ENCODE measurements at places on chromosomes 1 and 21.
A peak's percentile ranks its signal among the peaks of the same experiment; 100 is the strongest.

DNA sequence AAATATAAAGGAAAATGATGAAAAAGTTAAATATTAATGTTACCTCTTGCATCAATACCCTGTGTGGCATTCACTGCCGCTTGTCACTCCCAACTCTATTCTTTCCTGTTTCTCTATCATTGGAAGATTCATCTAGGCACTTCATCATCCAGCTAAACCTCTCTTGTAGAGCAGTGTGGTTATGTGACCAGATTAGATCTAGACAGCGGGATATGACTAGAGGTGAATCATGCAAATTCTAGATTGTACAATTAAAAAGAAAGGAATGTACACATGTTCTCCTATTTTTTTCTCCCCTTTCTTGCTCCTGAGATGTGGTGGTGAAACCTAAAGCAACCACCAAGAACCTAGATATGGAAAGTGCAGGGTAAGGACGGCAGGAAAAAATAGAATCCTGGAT is 174.1 kb downstream of the LBR start:
- DNase-seq: no peak

GRCh38 chr1:225484657-225485214 is 56.9 kb upstream of the LBR start:
- DNase-seq: no peak

DNA sequence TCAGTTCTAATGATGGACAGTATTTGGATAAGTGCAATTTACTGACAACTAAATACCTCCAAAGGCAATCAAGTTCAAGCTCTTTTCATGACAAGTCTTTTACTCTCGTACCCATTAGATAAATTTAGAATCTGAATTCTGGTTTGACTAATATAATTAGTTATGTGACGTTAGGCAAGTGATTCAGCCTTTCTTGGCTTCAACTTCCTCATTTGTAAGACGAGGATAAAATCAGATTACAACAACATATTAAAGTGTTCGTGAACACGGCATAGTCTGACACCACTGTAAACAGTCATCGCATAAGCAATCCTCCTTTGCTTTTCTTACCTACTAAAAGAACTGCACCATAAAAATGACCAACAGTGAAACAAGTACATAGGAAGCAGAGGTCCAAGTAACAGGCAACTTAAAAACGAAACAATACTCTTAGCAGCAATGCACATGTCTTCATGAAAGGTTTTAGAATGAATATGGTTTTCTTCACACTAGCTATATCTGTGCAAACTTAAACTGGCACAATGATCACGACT is 25.7 kb downstream of the COA6 start:
- peak; percentile 21 for DNase-seq

DNA sequence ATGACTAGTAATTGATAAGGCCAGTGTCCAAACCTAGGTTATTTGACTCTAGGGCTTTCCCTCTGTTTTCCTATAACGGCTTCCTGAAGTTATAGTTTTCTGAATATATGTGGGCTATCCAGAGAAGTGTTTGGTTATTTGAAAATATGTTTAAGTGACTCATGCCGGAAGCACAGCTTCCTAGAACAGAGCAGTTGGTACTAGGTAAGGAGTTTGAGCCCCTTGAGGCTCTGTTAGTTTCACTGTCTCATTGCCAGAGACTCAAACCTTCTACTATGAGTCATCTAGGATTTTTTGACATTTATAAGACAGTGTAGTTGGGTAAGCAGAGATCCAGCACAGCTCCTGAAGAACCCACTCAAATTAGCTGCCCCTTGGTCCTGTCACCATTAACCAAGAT is 27.1 kb upstream of the LEPR start:
- no peak for DNase-seq

DNA sequence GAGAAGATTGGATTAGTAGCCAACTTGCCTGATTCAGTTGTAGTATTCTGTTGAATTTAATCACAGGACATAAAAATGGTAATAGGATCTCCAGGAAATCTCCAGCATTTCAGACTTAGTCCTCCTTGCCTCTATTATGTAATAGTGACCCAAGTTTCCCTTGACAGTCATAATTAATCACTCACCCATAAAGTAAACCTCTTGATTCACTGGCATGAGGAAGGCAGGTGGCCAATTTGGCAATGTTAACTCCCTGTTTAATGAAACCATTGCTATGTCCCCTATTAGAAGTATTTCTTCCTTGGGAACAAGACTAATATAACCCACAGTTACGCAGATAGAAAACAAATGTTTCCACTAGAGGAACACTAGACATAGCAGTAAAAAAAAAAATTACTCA is 604.8 kb upstream of the CXADR start:
- DNase-seq: peak; percentile 18

DNA sequence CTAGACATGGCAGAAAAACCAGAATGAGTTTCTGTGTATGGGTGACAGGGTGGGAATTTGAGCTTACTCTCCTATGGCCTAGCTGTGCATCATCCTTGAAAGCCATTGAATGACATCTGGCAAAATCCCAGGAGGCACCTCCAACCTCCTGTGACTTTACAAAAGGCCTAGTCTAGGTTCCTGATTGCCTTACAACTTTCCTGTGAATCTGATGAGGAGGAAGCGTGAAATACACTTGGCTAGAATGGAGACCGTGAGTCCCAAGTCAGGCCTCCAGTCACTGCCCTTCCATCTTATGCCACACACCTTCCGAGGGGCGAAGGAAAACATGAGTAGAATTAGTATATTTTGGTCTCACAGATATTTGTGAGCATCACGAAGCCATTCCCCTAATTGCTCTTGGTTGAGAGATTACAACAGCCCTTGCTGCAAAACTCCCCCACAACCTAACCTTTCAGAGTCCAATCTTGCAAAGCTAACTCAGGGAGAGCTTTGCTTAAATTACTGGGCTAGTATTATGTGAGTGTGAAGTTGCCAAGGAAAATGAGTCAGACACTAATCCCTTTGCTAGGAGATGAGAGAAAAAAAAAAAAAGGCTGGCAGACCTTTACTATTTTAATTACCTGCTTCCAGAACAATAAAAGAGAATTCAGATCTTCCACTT is 36.3 kb upstream of the PAXBP1 start:
- no peak for DNase-seq

- DNase-seq: no peak
Measured at GRCh38 chr1:222054416-222054815, 312.5 kb upstream of the DUSP10 start.

DNA sequence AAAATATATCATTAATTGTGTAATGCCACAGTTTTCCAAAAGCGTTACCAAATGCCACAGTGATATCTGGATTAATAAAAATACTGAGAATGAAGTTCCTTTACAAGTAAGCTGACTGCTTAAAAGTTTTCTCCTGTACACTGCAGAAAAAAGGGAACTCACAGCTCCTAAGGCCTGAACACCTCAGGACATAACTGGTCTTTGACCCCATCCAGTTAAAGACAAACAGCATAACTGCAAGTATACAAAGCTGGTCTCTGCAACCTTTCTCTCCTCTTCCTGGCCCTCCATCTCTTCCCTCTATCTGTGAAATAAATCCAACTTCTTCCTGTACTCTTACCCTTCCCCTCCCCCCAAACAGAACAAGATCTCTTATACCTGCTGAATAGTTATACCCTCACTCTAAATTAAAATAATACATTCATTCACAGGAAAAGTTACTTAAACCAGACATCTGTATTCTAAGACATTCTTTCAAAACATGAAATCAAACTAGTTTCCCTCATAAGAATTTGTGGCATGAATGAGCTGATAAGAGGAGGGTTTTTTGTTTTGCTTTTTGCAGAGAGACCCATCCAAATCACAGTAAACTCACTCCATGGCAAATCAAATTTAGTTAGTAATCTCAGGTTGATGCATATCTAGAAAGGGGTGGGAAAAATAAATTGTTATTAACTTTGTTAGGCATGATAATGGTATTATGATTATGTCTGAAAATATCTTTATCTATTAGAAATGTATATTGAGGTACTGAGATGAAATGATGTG is 2.9 kb downstream of the DIPK1A start:
- DNase-seq: no peak

- DNase-seq: no peak
Measured at GRCh38 chr1:32877211-32878110, 6.7 kb upstream of the FNDC5 start.

DNA sequence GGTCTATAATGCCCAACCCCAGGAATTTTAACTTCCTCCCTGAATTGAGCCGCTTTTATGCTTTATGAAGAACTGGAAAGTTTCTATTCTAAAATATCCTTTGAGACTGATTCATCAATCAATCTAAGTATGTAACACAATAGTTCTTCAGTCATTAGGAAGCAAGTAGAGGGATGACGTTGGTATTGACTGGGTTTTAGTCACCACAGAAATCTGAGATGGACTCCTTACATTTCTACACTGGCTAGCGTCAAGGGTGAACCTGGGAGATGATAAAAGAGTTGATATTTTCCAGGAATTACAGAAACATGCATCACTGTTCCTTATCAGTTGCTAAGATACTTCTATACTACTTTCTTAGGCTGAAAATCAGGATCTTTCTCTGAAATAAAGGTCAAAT is 308.0 kb downstream of the HMCN1 start:
- no peak for DNase-seq

DNA sequence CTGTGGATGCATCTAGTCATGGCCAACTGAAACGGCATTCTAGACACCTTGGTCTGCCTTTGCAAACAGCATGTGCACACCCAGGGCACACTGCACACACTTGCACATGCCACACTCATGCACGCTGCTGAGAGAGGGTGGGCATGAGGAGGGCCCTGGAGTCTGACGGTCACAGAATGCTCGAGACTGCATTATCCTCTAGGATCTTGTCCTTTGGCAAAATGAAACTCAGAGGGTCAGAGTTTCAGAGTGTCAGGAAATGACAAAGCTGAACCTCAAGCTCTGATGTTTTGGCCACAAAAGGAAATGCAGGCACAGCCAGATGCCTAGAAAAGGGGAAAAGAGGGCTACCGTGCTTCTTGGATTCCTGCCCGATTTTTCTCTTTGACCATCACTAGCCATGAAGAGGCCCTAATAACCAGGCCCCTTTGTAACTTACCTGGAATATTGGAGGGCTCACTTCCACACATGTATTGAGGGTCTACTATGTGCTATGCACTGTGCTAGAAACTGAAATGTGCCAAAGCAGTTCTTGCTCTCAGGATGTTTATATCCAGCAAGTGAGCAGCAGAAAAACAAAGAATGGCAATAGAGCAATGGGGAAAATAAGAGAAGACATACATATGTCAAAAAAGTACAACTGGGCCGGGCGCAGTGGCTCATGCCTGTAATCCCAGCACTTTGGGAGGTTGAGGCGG is 65.4 kb downstream of the TOMM20 start:
- no peak for DNase-seq

- no peak for DNase-seq
Measured at GRCh38 chr1:18516473-18516872, 35.7 kb downstream of the KLHDC7A start.

- DNase-seq: peak; percentile 35
Measured at GRCh38 chr1:7886405-7886745, 33.5 kb upstream of the UTS2 start.

- no peak for DNase-seq
Measured at GRCh38 chr1:22553991-22554522, 9.2 kb upstream of the EPHA8 start.

DNA sequence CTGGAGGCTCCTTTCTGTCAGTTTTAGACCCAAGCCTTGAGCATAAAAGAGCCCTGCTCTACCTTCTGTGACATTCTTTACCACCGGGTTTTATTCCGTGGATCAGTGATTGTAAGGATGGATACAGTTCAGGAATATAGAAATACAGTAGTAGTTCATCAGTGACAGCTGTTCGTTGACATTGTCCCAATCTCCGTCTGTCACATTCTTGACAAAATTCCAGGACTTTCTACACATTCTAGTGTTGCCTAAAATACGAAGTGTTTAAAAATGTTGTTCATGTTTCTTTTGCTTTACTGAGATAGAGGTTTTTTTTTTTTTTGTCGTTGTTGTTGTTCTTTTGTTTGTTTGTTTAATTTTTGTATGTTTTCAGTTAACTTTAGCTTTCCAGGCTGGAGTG is 29.9 kb downstream of the MAP10 start:
- DNase-seq: no peak

Measured in pons (tissue), 1 donor.